ENCODE measurements at places on chromosomes 12 and 14. TPM values are rescaled to one million over a fixed set of nuclear protein-coding genes. Genes with fewer than 3 reads are reported as not detected.

Gene SPX
- polyA plus RNA-seq = 0.16 TPM

Gene KCNH3
- 0.03 TPM for polyA plus RNA-seq

Gene NXPH4
- 0.24 TPM for polyA plus RNA-seq

Gene THAP2
- polyA plus RNA-seq = 5.2 TPM

Gene LRRC43
- not detected for polyA plus RNA-seq

Gene PLEKHG7
- polyA plus RNA-seq = not detected

Gene KRT82
- polyA plus RNA-seq = not detected

Gene LRRC9
- polyA plus RNA-seq = 0.08 TPM

Gene OVCH1
- polyA plus RNA-seq = not detected

Gene SLC5A8
- not detected for polyA plus RNA-seq

Gene CYP27B1
- 3.4 TPM for polyA plus RNA-seq

Gene MUCL1
- not detected for polyA plus RNA-seq

Gene TPH2
- polyA plus RNA-seq = not detected

Gene NDRG2
- 189 TPM for polyA plus RNA-seq

Gene PMCH
- polyA plus RNA-seq = not detected

Gene GCH1
- 13.7 TPM for polyA plus RNA-seq

Gene PRIM1
- 30.0 TPM for polyA plus RNA-seq

Gene COA8
- polyA plus RNA-seq = 14.0 TPM

Gene CBLN3
- 0.74 TPM for polyA plus RNA-seq

Gene DNAH10
- 0.08 TPM for polyA plus RNA-seq

Gene WSCD2
- polyA plus RNA-seq = not detected

Measured in HepG2 (cell line).